ENCODE measurements at places on chromosomes 4 and X. TPM values are rescaled to one million over a fixed set of nuclear protein-coding genes. Genes with fewer than 3 reads are reported as not detected.

Gene GPR50
- total RNA-seq, result not detected

Gene GPC3
- 271 TPM for total RNA-seq

GRCh38 chrX:116972362-116972761 is 509.6 kb upstream of the CT83 start:
- no peak for DNase-seq

- DNase-seq, result peak; percentile 44
These were observed 317.1 kb downstream of the DCTD start for GRCh38 chr4:182600093-182600492.

Gene ITIH6
- 0.22 TPM for total RNA-seq

Gene PAGE4
- 1.2 TPM for total RNA-seq

Gene PPP1R3F
- 5.5 TPM for total RNA-seq

GRCh38 chr4:150117094-150117493 is 38.8 kb downstream of the DCLK2 start:
- DNase-seq, result peak; percentile 87

- DNase-seq, result no peak
These were observed 71.3 kb upstream of the VBP1 start for GRCh38 chrX:155144926-155145325.

DNA sequence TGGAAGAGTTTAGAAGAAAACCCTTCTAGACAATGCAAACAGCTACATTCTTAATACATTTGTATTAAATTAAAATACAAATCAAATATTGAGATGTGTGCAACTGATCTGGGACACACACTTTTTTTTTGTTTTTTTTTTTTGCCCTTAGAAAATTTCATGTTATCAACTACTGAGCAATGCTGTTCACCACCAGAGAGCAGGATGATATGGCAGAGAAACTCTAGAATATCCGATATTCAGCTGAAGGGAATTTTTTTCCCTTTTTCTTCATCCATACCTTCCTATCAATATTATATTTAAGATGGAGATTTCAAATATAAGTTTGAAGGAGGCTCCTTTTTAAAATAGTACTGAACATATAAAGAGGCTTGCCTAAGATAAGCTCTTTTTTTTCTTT is 1.0 kb downstream of the NDST3 start:
- DNase-seq, result no peak

Gene TMPRSS11B
- total RNA-seq, result not detected

Gene MAP9
- 3.1 TPM for total RNA-seq

Gene ADGRL3
- 40.7 TPM for total RNA-seq

DNA sequence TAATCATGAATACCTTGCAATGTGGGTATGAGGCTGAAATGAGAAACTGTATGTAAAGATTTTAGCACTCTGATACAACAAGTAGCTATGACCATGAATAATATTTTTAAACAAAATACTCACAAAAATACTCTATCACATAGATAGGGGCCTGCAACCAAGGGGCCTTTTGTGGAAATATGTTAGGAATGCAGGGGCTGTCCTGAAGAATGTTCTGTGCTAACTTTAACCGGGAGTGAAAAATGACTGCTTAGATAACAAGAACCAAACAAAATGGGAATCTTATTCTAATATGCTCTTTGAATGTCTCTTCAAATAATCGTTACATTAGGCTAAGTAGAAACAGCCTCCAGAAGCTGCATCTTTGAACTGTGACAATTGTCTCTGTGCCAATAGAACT is 37.9 kb upstream of the GYPA start:
- no peak for DNase-seq

- no peak for DNase-seq
These were observed 88.6 kb upstream of the FRMPD3 start for GRCh38 chrX:107360788-107361360.

GRCh38 chr4:10554694-10555093 is 97.5 kb upstream of the ZNF518B start:
- peak; percentile 72 for DNase-seq

Gene ANOS1
- 16.7 TPM for total RNA-seq

- DNase-seq, result no peak
These were observed 4.8 kb downstream of the ARX start for GRCh38 chrX:25010784-25011588.

DNA sequence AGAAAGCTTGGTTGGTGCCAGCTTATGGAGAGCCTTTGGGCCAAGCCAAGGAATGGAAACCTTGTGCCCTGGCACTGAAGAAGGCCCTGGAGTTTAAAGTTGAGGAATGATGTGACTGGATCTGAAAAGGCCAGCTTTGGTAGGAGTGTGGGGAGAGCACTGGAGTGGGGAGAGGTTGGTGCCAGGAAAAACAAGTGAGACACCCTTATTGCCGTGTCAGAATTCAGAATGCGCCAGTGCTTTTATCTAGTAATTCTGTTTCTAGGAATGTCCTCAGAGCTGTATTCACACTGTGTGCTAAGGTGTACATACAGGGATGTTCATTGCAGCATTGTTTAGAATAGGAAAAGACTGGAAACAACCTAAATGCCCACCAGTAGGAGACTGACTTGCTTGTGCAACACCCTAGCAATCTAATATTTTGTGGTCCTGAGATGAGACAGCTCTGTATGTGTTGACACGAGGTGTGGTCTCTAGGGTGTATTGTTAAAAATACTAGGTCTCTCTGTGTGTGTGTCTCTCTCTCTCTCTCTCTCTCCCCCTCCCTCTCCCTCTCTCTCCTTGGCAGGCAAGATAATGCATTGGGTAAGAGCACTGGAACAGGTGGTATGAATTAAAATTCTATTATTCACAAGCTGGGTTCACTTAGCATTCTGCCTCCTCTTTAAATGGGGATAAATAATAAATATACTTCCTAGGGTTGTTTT is 107.8 kb downstream of the GATB start:
- DNase-seq, result peak; percentile 75

- no peak for DNase-seq
These were observed 5.5 kb downstream of the SAT1 start for GRCh38 chrX:23788521-23788920.

Gene DDX3X
- total RNA-seq, result 136 TPM

Gene PAGE2B
- not detected for total RNA-seq

GRCh38 chrX:119190091-119190681 is 45.9 kb upstream of the PGRMC1 start:
- DNase-seq, result peak; percentile 95

GRCh38 chr4:110869114-110869513 is 246.2 kb upstream of the PITX2 start:
- DNase-seq, result peak; percentile 25

GRCh38 chr4:86615501-86615900 is 21.4 kb downstream of the PTPN13 start:
- DNase-seq, result no peak

DNA sequence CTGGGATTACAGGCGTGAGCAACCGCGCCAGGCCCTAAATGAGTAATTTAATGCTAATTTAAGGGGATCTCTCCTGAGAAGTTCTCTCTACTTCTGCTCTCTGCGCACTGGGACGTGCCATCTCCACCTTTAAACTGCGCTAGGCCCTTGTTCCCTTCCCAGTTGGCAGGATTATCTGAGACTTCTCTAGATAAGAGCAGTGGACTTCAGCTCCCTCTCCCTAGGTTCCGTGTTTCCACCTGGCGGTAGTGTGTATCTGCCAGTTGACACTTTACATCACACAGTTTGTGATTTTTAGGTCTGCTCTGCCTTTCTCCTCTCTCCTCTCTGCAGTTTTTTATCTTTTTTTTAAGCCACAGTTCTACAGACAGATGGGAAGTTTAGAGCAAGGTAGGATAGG is 40.2 kb downstream of the ARHGAP10 start:
- no peak for DNase-seq

GRCh38 chrX:66751136-66751782 is 112.4 kb upstream of the EDA2R start:
- no peak for DNase-seq

GRCh38 chrX:37000140-37000539 is 8.0 kb upstream of the FAM47C start:
- no peak for DNase-seq

- peak; percentile 46 for DNase-seq
These were observed 41.3 kb upstream of the ASMTL start for GRCh38 chrX:1493877-1494510.

- DNase-seq, result no peak
These were observed 114.6 kb downstream of the RBM47 start for GRCh38 chr4:40515037-40515397.

DNA sequence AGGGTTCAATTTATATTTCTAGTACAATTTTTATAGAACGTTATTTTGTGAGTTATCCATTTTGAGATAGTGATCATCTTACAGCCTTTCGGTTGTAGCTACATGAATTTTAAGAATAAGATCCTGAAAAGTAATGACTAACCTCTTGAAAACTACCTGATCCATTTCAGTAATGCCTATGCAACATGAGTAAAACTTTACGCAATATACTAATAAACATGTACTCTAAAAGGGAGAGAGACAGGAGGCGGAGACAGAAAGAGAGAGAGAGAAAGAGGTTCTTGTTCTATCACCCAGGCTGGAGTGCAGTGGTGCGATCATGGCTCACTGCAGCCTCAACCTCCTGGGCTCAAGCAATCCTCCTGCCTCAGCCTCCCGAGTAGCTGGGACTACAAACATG is 816.1 kb downstream of the CCSER1 start:
- DNase-seq, result no peak

- peak; percentile 91 for DNase-seq
These were observed at the start of gene FNIP2 for GRCh38 chr4:158768555-158769174. TSS of gene FNIP2 (plus strand) at chr4:158769026. CDS start at chr4:158769213, 187 bp downstream.

DNA sequence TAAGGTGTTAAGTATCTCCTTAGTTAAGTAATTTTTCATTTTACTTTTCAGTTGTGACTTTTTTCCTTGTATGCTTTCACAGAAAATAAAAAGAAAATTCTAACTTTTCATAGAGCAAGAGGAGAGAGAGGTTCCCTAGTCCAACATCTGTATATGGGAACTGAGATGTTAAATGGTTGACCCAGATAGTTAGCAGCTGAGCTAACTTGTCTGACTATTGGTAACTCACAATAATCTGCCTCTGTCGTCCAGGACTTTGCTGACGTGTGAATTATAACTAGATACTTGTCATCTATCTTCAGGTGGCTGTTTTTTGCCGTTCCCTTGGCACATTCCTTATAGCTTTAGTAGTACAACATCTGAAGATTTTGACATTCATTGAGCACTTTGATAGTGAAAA is 29.9 kb downstream of the TBC1D19 start:
- DNase-seq, result no peak

GRCh38 chr4:155546451-155546850 is 120.2 kb upstream of the GUCY1A1 start:
- no peak for DNase-seq

- DNase-seq, result no peak
These were observed 41.4 kb upstream of the USP9X start for GRCh38 chrX:41043674-41044345.

DNA sequence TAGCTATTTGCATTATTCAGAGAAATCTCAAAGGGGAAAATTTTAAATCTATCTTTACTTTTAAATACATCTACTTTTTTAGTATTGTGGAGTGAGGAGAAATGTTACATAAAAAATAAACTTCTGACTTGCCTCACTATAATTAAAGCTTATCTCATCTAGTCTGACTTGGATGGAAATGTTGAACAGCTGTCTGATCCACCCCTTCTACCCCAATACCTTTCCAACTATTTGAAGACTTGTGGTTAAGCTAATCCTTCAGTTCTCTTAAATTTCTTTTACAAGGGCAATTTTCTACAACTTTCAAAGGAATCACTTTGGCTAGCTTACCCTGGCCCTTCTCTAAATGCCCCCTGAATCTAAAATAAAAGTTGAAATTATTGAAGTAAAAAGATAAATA is 17.3 kb upstream of the RPS6KA6 start:
- no peak for DNase-seq

DNA sequence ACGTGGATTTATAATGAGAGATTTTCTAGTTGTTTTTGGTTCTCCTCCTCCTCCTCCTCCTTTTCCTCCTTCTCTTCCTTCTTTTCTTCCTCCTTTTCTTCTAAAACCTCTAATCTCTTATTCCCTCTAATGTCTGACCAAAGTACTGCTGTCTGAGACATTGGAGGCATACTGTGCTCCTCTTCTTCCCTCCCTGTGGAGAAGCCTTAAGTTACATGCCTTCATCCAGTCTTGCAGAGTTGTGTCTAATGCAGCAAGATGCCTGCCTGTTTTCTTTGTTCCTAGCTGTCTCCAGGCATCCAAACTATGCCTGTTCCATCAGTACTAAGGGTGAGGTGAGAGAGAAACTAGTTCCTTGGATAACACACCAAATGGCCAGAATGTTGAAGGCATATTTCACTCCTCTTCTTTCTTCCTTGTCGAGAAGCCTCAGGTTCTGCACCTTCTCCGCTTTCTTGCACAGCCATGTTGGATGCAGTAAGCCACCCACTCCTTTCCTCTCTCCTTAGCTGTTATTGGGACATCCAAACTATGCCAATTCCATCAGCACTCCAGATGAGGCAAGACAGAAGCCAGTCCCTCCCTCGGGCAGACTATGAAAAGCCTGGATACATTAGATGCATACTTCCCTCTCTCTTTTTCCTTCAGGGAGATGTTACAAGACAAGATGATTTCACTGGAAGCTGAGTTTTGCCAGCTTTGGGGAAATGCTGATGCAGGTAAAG is 285.7 kb upstream of the TRAM1L1 start:
- no peak for DNase-seq

- DNase-seq, result no peak
These were observed 269.2 kb downstream of the HNRNPD start for GRCh38 chr4:82104578-82104977.
